CD4-positive, alpha-beta memory T cell (primary cell): ENCODE measurements at places on chromosomes 12 and 14. TPM values are rescaled to one million over a fixed set of nuclear protein-coding genes. Genes with fewer than 3 reads are reported as not detected.

The ADCY4 gene
- 0.48 TPM for polyA plus RNA-seq

The GPRC5A gene
- polyA plus RNA-seq: not detected

The SLC5A8 gene
- polyA plus RNA-seq: not detected

The SERPINA3 gene
- polyA plus RNA-seq: not detected

The ADAM21 gene
- not detected for polyA plus RNA-seq

The C14orf132 gene
- 1.3 TPM for polyA plus RNA-seq

The TNFRSF1A gene
- polyA plus RNA-seq: 36.4 TPM

The M6PR gene
- polyA plus RNA-seq: 502 TPM

The SERPINA10 gene
- not detected for polyA plus RNA-seq

The KRT72 gene
- polyA plus RNA-seq: not detected

The AQP6 gene
- polyA plus RNA-seq: not detected

The TAS2R46 gene
- 0.22 TPM for polyA plus RNA-seq

The PTCSC3 gene
- not detected for polyA plus RNA-seq

The CCDC85C gene
- 0.36 TPM for polyA plus RNA-seq

- H3K27me3 ChIP-seq: no peaks in the 10 kb centered on the region
- H3K27ac ChIP-seq: no peak overlapping the region
- H3K4me3 ChIP-seq: no peak overlapping the region
- DNase-seq: no peak
These were observed 90.4 kb downstream of the PIWIL1 start for GRCh38 chr12:130428116-130428515.

- no peaks in the 10 kb centered on the region for H3K27me3 ChIP-seq
- peaks cover 25% of the 10 kb centered on the region for H3K4me1 ChIP-seq
- no peak overlapping the region for H3K27ac ChIP-seq
- no peaks in the 10 kb centered on the region for H3K36me3 ChIP-seq
- H3K4me3 ChIP-seq: no peak overlapping the region
These were observed 9.8 kb downstream of the ADCY4 start for GRCh38 chr14:24325041-24325530.

GRCh38 chr12:10214136-10214894 lies 1.6 kb downstream of the GABARAPL1 start:
- DNase-seq: peak; percentile 49
- peak overlapping the region; percentile 81 for H3K27ac ChIP-seq
- peak overlapping the region; percentile 69 for H3K4me3 ChIP-seq
- H3K36me3 ChIP-seq: no peaks in the 10 kb centered on the region
- H3K27me3 ChIP-seq: no peaks in the 10 kb centered on the region
- H3K4me1 ChIP-seq: peaks cover 32% of the 10 kb centered on the region

GRCh38 chr14:34450542-34450915 lies 11.5 kb downstream of the SPTSSA start:
- no peaks in the 10 kb centered on the region for H3K4me1 ChIP-seq
- no peaks in the 10 kb centered on the region for H3K27me3 ChIP-seq
- H3K4me3 ChIP-seq: no peak overlapping the region
- no peak overlapping the region for H3K27ac ChIP-seq
- no peaks in the 10 kb centered on the region for H3K36me3 ChIP-seq

DNA sequence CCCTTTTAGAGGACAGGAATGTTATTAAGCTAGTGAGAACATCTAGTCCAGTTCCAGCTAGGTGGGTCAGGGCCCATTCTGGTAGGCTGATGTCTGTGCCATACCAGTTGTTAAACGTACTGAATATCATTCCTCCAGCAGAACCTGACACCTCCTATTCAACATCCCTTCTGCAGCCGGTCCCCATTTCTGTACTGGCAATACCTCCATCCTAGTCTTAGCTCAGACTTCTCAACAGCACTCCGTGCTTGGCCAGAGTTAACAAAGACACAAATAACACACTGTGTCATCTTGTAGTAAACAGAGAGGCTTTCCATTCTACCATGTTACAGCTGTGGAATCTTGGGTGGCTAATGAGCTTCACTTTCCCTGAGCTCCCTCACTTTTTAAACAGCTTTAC lies 94.3 kb upstream of the PDE3A start:
- H3K27ac ChIP-seq: no peak overlapping the region
- H3K27me3 ChIP-seq: no peaks in the 10 kb centered on the region
- no peaks in the 10 kb centered on the region for H3K36me3 ChIP-seq
- no peaks in the 10 kb centered on the region for H3K4me1 ChIP-seq
- no peak for DNase-seq

GRCh38 chr14:60331201-60332045 lies 82.4 kb downstream of the PPM1A start:
- H3K4me3 ChIP-seq: peak overlapping the region; percentile 84
- H3K27ac ChIP-seq: peak overlapping the region; percentile 33
- H3K4me1 ChIP-seq: peaks cover 21% of the 10 kb centered on the region
- peak; percentile 72 for DNase-seq
- no peaks in the 10 kb centered on the region for H3K27me3 ChIP-seq
- H3K36me3 ChIP-seq: no peaks in the 10 kb centered on the region

DNA sequence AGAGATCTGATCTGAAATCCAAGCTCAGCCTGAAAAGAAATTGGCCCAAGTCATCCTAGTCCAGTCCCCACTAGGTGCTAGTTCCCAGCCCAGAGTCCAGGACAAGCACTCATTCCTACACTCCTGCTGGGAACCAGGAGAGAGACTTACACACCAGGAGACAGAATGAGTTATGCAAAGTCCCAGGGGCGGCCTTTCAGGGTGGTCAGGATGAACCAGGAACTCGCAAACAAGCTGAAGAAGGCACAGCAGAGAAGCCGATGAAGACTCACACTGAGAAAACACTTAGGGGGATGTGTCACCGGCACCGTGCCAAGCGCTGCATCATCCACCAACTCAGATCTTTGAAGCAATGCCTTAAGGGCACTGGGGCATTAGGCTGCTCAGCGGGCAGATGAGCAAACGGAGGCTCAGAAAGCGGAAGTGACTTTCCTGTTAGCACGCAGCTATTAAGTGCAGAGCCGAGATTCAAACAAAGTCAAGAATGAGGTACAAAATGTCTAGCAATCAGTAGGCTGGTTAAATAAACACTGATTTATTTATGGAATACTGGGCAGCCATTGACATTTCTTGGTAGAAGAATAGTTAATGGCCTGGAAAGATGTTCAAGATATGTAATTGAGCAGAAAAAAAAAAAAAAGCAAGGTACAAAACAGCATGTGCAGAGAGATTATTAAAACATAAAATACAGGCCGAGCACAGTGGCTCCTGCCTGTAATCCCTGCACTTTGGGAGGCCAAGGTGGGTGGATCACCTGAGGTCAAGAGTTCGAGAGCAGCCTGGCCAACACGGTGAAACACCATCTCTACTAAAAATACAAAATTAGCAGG lies 78.7 kb downstream of the LRRC74A start:
- no peak overlapping the region for H3K4me3 ChIP-seq
- DNase-seq: peak; percentile 58
- no peaks in the 10 kb centered on the region for H3K27me3 ChIP-seq

DNA sequence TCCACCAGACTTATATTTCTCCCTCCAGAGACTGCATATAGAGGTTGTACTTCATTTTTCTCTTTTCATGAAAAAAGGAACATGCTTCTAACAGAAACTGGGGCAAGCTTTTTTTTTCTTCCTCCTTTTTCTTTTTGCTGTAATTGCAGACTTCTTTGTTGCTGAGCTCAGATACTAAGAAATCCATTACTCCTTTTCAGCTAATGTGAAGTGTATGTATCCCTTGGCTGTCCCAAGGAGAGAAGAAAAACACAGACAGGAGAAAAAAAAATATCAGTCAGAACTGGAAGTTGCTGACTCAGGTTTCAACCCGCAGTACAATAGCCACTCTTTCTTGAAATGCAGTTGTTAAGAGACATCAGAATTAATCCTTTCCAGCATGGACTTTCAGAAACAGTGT lies 1248.4 kb downstream of the LRFN5 start:
- H3K36me3 ChIP-seq: no peaks in the 10 kb centered on the region
- H3K4me3 ChIP-seq: no peak overlapping the region
- no peak for DNase-seq

DNA sequence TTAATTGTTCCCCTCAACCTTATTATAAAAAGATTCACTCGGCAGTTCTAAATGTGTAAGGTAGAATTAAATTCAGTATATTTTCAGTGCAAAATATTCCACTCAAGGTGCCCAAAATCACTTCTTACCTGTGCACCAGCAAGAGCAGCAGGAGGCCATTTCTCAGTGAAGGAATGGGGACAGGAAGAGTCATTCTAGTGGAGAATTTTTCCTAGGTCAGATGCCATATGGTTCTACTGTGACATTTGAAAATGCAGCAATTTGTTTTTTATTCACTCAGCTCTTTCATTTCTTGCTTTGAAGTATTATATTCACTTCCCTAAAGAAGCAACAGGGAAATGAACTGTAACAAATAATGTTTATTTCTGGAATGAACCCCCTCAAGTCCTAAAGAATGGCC lies 264.0 kb upstream of the SYT1 start:
- no peaks in the 10 kb centered on the region for H3K27me3 ChIP-seq
- H3K36me3 ChIP-seq: no peaks in the 10 kb centered on the region
- no peak for DNase-seq
- H3K4me1 ChIP-seq: no peaks in the 10 kb centered on the region

GRCh38 chr12:5575987-5576386 lies 144.1 kb downstream of the NTF3 start:
- H3K27ac ChIP-seq: no peak overlapping the region
- DNase-seq: no peak
- H3K36me3 ChIP-seq: no peaks in the 10 kb centered on the region
- no peaks in the 10 kb centered on the region for H3K27me3 ChIP-seq
- H3K4me3 ChIP-seq: no peak overlapping the region

DNA sequence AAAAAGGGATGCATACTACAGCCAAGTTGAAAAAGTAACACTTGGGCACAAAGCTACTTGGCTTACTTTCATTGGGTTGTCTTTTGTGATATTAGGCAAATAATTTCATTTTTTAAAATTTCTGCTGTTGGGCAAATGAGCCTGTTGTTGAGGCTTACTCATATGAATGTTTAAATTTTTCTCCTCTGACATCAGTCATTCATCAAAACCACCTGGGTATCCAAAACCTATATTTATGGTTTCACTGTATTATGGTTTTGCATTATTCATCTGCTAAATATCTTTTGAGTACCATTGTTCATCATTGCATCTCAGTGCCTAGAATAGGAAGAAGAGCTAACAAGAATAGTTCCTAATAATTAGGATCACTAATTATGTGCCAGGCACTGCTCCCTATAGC lies 28.1 kb downstream of the DYRK2 start:
- no peaks in the 10 kb centered on the region for H3K36me3 ChIP-seq
- no peaks in the 10 kb centered on the region for H3K27me3 ChIP-seq
- no peak overlapping the region for H3K27ac ChIP-seq

- H3K36me3 ChIP-seq: no peaks in the 10 kb centered on the region
- H3K27me3 ChIP-seq: no peaks in the 10 kb centered on the region
- DNase-seq: no peak
These were observed 157.0 kb downstream of the FLRT2 start for GRCh38 chr14:85686908-85687307.

GRCh38 chr12:6863586-6864321 lies 3.6 kb upstream of the TPI1 start:
- no peak overlapping the region for H3K27ac ChIP-seq
- peaks cover 43% of the 10 kb centered on the region for H3K36me3 ChIP-seq
- peaks cover 15% of the 10 kb centered on the region for H3K4me1 ChIP-seq
- no peaks in the 10 kb centered on the region for H3K27me3 ChIP-seq
- DNase-seq: no peak
- H3K4me3 ChIP-seq: no peak overlapping the region

- no peak for DNase-seq
- H3K27me3 ChIP-seq: no peaks in the 10 kb centered on the region
- no peak overlapping the region for H3K4me3 ChIP-seq
- H3K4me1 ChIP-seq: no peaks in the 10 kb centered on the region
These were observed 120.8 kb downstream of the SLC5A8 start for GRCh38 chr12:101089271-101089670.

DNA sequence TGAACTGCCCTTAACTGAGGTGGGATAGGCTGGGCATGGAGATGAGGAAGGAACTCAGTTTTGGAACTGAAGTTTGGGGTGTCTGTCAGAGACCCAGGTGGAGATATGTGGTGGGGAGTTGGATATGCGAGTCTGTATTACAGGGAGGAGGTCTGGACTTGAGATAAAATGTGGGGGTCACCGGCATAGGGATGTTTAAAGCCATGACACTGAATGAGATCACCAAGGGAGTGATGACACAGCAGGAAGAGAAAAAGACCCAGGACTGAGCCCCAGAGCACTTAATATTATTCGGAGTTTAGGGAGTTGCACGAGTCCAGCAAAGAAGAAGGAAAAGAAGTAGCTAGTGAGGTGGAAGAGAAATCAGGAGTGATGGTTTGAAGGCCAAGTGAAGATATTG lies 4.0 kb upstream of the OASL start:
- H3K27ac ChIP-seq: no peak overlapping the region
- H3K4me3 ChIP-seq: no peak overlapping the region
- no peaks in the 10 kb centered on the region for H3K27me3 ChIP-seq
- H3K36me3 ChIP-seq: no peaks in the 10 kb centered on the region

DNA sequence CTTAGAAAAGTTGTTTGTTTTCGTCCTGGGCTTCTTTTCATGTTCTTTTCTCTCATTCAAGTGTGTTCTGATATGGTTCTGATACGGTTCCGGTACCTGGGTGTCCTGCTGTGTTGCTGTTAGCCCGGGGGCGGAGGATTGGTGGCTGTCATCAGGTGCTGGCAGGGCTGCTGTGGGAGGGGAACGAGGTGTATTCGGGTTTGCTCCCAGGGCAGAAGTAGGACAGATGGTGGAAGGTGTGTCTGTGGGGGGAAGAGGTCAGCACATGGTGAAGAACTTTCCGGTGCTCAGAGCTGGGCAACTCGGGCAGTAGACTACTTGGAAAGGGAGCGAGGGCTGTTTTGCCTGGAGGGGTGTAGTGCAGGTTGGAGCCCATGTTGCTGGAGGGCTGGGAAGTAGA lies 70.2 kb downstream of the SLC25A47 start:
- H3K4me3 ChIP-seq: no peak overlapping the region
- H3K27ac ChIP-seq: no peak overlapping the region
- DNase-seq: no peak
- H3K4me1 ChIP-seq: no peaks in the 10 kb centered on the region
- H3K27me3 ChIP-seq: no peaks in the 10 kb centered on the region

GRCh38 chr12:31715283-31715825 lies 13.5 kb downstream of the AMN1 start:
- no peak for DNase-seq
- H3K36me3 ChIP-seq: no peaks in the 10 kb centered on the region
- no peaks in the 10 kb centered on the region for H3K4me1 ChIP-seq
- H3K4me3 ChIP-seq: no peak overlapping the region

- no peaks in the 10 kb centered on the region for H3K27me3 ChIP-seq
- H3K4me1 ChIP-seq: no peaks in the 10 kb centered on the region
- H3K36me3 ChIP-seq: no peaks in the 10 kb centered on the region
- no peak overlapping the region for H3K4me3 ChIP-seq
These were observed 399.8 kb downstream of the SLC6A15 start for GRCh38 chr12:84512751-84513150.

DNA sequence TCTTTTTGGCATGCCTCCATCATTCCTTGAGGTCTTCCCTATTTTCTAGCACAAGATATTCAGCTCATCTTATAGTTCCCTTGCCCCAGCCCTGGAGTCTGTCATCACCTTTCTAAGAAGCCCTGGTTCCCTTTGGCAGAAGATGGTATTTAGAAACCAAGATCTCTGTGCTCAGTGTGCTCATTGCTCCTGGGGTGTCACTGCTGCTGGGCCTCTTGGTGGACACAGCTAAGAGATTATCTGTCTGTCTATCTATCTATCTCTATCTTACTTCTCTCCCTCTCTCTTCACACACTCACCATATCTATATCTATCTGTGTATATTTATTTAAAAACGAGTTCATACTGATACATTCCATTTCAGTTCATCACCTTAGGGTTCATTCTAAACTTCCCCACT lies 67.2 kb downstream of the DAO start:
- peaks cover 7% of the 10 kb centered on the region for H3K4me1 ChIP-seq
- no peak overlapping the region for H3K4me3 ChIP-seq
- no peak overlapping the region for H3K27ac ChIP-seq
- no peaks in the 10 kb centered on the region for H3K27me3 ChIP-seq
